Heart right ventricle (tissue), 16 donors: ENCODE measurements at places on chromosomes 4 and X. TPM values are rescaled to one million over a fixed set of nuclear protein-coding genes. Genes with fewer than 3 reads are reported as not detected.

GRCh38 chrX:2618516-2618915 lies 72.6 kb upstream of the CD99 start:
- H3K27ac ChIP-seq, result no peak overlapping the region
- no peak overlapping the region for H3K4me3 ChIP-seq
- DNase-seq, result no peak
- H3K27me3 ChIP-seq, result no peaks in the 10 kb centered on the region
- peaks cover 3% of the 10 kb centered on the region for H3K4me1 ChIP-seq

GUCY1A1 gene
- 60.3 TPM for total RNA-seq

DNA sequence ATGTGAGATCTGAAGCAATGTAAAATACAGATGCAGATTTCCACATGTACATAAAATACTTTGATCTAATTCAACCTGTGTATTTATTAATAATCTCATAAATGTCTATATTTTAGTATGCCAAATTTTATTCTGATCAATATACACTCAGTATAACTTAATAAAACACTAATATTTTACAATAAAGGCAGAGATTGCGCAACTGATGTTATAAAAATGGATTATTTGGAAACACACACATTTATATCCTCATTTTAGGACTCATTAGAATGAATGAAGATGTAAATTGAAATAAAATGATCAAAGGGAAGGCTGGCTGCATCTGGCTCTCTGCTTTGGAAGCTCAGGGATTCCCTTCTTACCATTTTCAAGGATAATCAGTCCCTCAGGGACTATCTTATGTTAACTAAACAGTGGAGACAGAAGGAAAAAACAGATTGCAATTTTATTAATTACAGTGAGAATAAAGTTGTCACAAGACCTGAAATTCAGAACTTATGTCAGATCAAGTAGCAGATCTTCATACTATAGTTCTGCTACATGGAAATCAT lies 900.9 kb upstream of the EPHA5 start:
- H3K36me3 ChIP-seq, result no peaks in the 10 kb centered on the region
- no peak overlapping the region for H3K27ac ChIP-seq
- DNase-seq, result no peak
- no peaks in the 10 kb centered on the region for H3K27me3 ChIP-seq
- H3K4me3 ChIP-seq, result no peak overlapping the region

GRCh38 chr4:76737771-76738085 lies 160.2 kb downstream of the SOWAHB start:
- peaks cover 4% of the 10 kb centered on the region for H3K4me1 ChIP-seq
- H3K27ac ChIP-seq, result peak overlapping the region; percentile 36
- H3K4me3 ChIP-seq, result no peak overlapping the region
- no peaks in the 10 kb centered on the region for H3K27me3 ChIP-seq
- H3K36me3 ChIP-seq, result no peaks in the 10 kb centered on the region
- DNase-seq, result no peak

DNA sequence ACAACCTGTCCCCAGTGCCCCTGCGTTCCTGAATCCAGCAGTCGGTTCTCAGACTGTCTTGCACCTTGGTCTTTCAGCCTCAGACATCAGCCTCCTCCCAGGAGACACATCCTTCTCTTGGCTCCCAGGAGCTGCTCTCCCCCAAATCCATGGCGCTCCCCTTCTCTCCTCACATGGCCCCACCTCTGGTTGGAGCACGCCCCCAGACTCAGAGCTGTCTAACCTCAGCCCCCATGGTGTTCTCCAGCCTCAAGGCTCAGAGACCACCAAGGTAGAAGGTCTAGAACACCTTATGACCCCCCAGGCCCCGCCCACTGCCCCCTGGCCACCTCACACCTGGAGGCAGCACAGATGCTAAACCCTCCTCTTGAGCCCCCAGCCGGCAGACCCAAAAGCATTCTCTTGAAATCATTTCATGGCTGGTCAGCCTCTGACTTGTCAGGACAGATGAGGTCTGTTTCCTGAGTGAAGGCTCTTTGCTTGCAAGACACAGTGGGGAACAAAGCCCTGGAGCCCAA lies 47.9 kb downstream of the ADRA2C start:
- H3K4me3 ChIP-seq, result no peak overlapping the region
- no peak for DNase-seq
- H3K27me3 ChIP-seq, result peaks cover 36% of the 10 kb centered on the region
- H3K27ac ChIP-seq, result no peak overlapping the region
- H3K4me1 ChIP-seq, result no peaks in the 10 kb centered on the region

TBX22 gene
- total RNA-seq, result not detected

- H3K36me3 ChIP-seq, result peaks cover 13% of the 10 kb centered on the region
- H3K27me3 ChIP-seq, result no peaks in the 10 kb centered on the region
- H3K4me3 ChIP-seq, result no peak overlapping the region
Observed at GRCh38 chr4:2891294-2891693, 47.6 kb downstream of the ADD1 start.

TLR10 gene
- 0.39 TPM for total RNA-seq

- no peaks in the 10 kb centered on the region for H3K27me3 ChIP-seq
- no peak overlapping the region for H3K27ac ChIP-seq
- no peak overlapping the region for H3K4me3 ChIP-seq
- DNase-seq, result no peak
Observed at GRCh38 chrX:84933956-84934556, 69.6 kb upstream of the APOOL start.

CLDN22 gene
- not detected for total RNA-seq
